ENCODE measurements at places on chromosomes 3 and 15. TPM values are rescaled to one million over a fixed set of nuclear protein-coding genes. Genes with fewer than 3 reads are reported as not detected.

CELF6 gene
- total RNA-seq, result 1.2 TPM

PP2D1 gene
- not detected for total RNA-seq

P2RY1 gene
- total RNA-seq, result 0.17 TPM

UPK1B gene
- not detected for total RNA-seq

ZNF660 gene
- not detected for total RNA-seq

ATP6V1A gene
- 41.7 TPM for total RNA-seq

NRROS gene
- 40.6 TPM for total RNA-seq

CHRFAM7A gene
- total RNA-seq, result not detected

PLA2G4E gene
- total RNA-seq, result not detected

SFMBT1 gene
- total RNA-seq, result 32.8 TPM

CHST13 gene
- not detected for total RNA-seq

PRKCI gene
- total RNA-seq, result 26.5 TPM

GUCA1C gene
- not detected for total RNA-seq

DYNC1LI1 gene
- 28.3 TPM for total RNA-seq

SERF2 gene
- 956 TPM for total RNA-seq

LDHAL6B gene
- not detected for total RNA-seq

MST1R gene
- 4.1 TPM for total RNA-seq

TMEM45A gene
- total RNA-seq, result 0.15 TPM

STT3B gene
- 178 TPM for total RNA-seq

COL6A6 gene
- not detected for total RNA-seq

SUCNR1 gene
- not detected for total RNA-seq

COLQ gene
- 3.3 TPM for total RNA-seq

ARGFX gene
- total RNA-seq, result not detected

SAMMSON gene
- not detected for total RNA-seq

IL12A gene
- 0.17 TPM for total RNA-seq

CPEB1 gene
- not detected for total RNA-seq

SCN5A gene
- not detected for total RNA-seq

CPNE4 gene
- total RNA-seq, result not detected

ERICH6 gene
- 0.50 TPM for total RNA-seq

CDHR4 gene
- not detected for total RNA-seq

PARP15 gene
- 40.9 TPM for total RNA-seq

C3orf22 gene
- total RNA-seq, result not detected

IDH3A gene
- total RNA-seq, result 71.2 TPM

IQCH gene
- 0.77 TPM for total RNA-seq

HAPLN3 gene
- 75.4 TPM for total RNA-seq

RARRES1 gene
- total RNA-seq, result not detected

AGBL1 gene
- not detected for total RNA-seq

GABRB3 gene
- total RNA-seq, result 0.12 TPM

TRPM7 gene
- total RNA-seq, result 44.2 TPM

HCN4 gene
- total RNA-seq, result not detected

C2CD4B gene
- total RNA-seq, result not detected

MYO5C gene
- total RNA-seq, result 2.4 TPM

STRA6 gene
- not detected for total RNA-seq

ZBTB47 gene
- total RNA-seq, result 0.21 TPM

NME9 gene
- total RNA-seq, result not detected

CSTA gene
- total RNA-seq, result not detected

ITIH1 gene
- not detected for total RNA-seq

GOLGA6B gene
- total RNA-seq, result not detected

ALDH1A3 gene
- not detected for total RNA-seq

CD96 gene
- 271 TPM for total RNA-seq

TTC21A gene
- total RNA-seq, result 5.1 TPM

CAMKV gene
- not detected for total RNA-seq

TTLL13 gene
- 0.87 TPM for total RNA-seq
